ENCODE measurements at places on chromosomes 7 and 10. TPM values are rescaled to one million over a fixed set of nuclear protein-coding genes. Genes with fewer than 3 reads are reported as not detected.

- H3K27ac ChIP-seq: no peak overlapping the region
- H3K4me1 ChIP-seq: no peaks in the 10 kb centered on the region
- H3K27me3 ChIP-seq: no peaks in the 10 kb centered on the region
- H3K4me3 ChIP-seq: no peak overlapping the region
Observed at GRCh38 chr10:2682491-2682890, 384.9 kb upstream of the PFKP start.

DNA sequence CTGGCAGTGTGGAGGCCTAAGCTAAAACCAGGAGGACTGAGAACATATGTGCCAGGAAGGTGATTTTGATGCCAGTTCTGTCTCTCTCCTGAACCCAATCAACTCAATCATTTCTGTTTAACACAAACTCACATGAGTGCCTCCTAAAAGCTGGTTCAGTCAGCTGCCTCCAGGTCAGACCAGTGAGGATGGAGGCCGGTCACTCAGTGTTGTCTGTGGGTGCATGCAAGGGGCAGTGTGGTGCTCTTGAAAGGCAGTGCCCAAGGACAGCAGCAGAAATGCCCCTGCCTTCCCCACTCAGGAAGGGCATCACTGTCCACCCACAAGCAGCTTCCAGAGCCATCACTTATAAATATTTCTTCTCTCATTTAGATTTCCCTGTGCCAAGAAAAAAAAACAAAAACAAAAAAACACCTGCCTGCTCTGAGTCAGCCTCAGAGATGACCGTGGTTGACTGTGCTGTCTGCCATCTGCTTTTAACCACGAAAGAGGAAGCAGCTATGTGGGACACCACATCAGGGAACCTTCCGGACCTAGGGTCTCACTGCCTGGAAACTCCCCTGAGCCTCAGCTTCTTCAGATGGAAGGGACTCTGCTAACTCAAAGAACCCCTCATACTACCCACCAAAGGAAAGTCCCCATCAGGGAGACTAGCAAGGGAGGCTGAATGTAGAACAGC, 39.1 kb downstream of the VOPP1 start:
- DNase-seq: peak; percentile 33
- H3K27me3 ChIP-seq: no peaks in the 10 kb centered on the region
- H3K27ac ChIP-seq: no peak overlapping the region

DNA sequence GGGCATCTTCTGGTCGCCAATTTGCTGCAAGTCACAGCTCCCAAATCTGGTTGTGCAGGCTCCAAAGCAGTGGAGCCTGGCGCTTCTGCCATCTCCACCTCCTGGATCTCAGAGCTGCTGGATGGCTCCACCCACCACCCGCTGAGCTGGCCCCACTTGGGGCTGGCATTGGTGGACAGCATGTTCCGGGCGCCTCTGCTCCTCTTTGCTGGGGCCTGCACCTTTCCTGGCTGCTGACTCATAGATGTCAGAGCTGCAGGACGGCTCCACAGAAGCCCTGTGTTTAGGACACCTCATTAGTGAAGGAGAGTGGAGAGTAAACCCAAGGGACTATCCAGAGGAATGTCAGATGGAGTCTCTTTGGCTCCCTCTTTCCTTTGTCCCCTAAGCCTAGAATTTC, 27.4 kb downstream of the MAPK8 start:
- no peak overlapping the region for H3K4me3 ChIP-seq
- H3K4me1 ChIP-seq: peaks cover 5% of the 10 kb centered on the region
- no peaks in the 10 kb centered on the region for H3K36me3 ChIP-seq

Gene MDH2
- polyA plus RNA-seq: 134 TPM

DNA sequence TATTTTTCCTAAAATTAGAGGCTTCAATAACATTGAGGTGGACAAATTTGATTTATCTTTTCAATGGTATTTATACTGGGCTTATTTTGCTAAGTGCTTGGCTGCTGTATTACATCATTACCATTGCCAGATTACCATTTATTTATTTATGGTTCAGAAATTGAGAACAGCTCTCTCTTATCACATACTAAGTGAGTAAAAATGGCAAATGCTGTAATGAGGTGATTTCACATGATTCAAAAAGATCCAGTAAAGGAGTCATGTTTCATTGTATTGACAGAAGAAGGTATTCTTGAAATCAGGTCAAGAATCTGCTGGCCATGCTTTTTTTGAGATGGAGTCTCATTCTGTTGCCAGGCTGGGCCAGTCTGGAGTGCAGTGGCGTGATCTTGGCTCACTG, 322.6 kb downstream of the KIF20B start:
- no peak for DNase-seq
- H3K27me3 ChIP-seq: no peaks in the 10 kb centered on the region
- no peak overlapping the region for H3K4me3 ChIP-seq
- no peaks in the 10 kb centered on the region for H3K4me1 ChIP-seq
- H3K36me3 ChIP-seq: no peaks in the 10 kb centered on the region

DNA sequence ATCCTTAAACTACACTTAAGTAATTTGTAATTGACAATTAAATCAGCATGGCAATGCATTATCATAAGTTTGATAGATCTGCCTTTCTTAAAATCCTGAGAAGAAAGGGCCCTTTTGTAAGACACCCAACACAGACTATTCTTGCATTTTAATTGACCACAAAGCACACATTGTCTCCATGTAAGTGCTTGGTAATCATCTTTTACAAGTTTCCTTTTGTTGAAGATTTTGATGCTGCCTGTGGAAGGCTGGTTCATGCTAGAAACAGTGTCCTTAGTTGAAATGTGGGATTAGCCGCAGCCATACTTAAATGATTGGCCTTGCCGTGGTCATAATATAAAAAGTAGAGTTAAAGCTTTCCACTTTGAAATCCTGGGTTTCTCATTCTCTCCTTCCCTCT, 32.3 kb upstream of the CELF2 start:
- DNase-seq: no peak
- no peak overlapping the region for H3K4me3 ChIP-seq
- no peak overlapping the region for H3K27ac ChIP-seq
- no peaks in the 10 kb centered on the region for H3K36me3 ChIP-seq
- no peaks in the 10 kb centered on the region for H3K27me3 ChIP-seq

Gene LIPF
- polyA plus RNA-seq: not detected

Gene RTKN2
- polyA plus RNA-seq: 5.1 TPM

Gene ZP3
- polyA plus RNA-seq: 9.9 TPM

Gene TMEM196
- not detected for polyA plus RNA-seq

- H3K27me3 ChIP-seq: no peaks in the 10 kb centered on the region
- no peaks in the 10 kb centered on the region for H3K36me3 ChIP-seq
- no peak overlapping the region for H3K27ac ChIP-seq
- DNase-seq: no peak
Observed at GRCh38 chr10:43808136-43808535, 159.5 kb upstream of the ZNF32 start.

- no peak overlapping the region for H3K4me3 ChIP-seq
- H3K36me3 ChIP-seq: no peaks in the 10 kb centered on the region
- DNase-seq: no peak
- no peaks in the 10 kb centered on the region for H3K4me1 ChIP-seq
- no peaks in the 10 kb centered on the region for H3K27me3 ChIP-seq
Observed at GRCh38 chr7:119167431-119167830, 942.9 kb downstream of the ANKRD7 start.

Gene NET1
- 47.9 TPM for polyA plus RNA-seq

GRCh38 chr7:17041324-17041723, 159.5 kb upstream of the AGR3 start:
- H3K4me3 ChIP-seq: no peak overlapping the region
- no peaks in the 10 kb centered on the region for H3K27me3 ChIP-seq
- no peaks in the 10 kb centered on the region for H3K4me1 ChIP-seq
- DNase-seq: no peak
- no peak overlapping the region for H3K27ac ChIP-seq

GRCh38 chr10:93412801-93413200, 69.3 kb downstream of the MYOF start:
- H3K4me1 ChIP-seq: peaks cover 26% of the 10 kb centered on the region
- no peaks in the 10 kb centered on the region for H3K27me3 ChIP-seq
- no peaks in the 10 kb centered on the region for H3K36me3 ChIP-seq
- H3K27ac ChIP-seq: peak overlapping the region; percentile 61
- DNase-seq: no peak

DNA sequence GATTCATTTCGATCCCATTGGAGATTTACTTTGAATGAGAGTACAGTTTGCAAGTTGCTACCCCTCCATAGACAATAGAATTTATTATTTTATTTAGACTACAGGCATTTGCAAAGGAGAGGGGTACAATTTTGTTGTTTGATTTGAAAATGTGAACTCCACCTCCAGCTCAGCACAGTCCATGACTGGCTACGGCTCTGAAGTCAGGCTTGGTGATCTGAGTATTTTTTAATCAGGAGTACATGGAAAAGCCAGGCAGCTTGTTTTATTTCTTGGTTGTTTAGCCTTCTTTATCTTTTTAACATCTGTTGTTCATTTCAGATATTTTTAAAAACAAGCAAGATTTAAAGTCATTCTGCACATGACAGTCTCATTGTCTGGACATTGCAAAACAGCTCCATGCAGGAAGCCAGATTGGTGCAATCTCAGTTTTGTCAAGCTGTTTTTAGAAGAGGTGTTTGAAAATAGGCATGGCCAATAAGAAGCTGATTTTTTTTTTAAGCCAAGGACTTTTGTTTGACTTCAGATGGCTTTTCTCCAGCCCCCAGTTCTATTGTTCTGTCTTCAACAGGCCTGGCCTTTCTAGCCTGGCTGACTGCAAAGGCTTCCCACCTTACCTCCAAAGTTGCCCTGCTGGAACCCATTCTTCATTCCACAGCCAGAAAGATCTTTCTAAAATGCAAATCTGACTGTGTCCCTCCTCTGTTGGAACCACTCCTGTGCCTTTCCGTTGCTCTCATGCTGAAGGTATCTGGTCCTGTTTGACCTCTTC, 12.2 kb downstream of the PLXDC2 start:
- no peaks in the 10 kb centered on the region for H3K36me3 ChIP-seq
- no peak for DNase-seq
- no peaks in the 10 kb centered on the region for H3K27me3 ChIP-seq
- H3K4me1 ChIP-seq: no peaks in the 10 kb centered on the region
- H3K4me3 ChIP-seq: no peak overlapping the region
- H3K27ac ChIP-seq: no peak overlapping the region

All from naive thymus-derived CD4-positive, alpha-beta T cell (primary cell).